ENCODE measurements at places on chromosomes 3 and 15.

- no peak for DNase-seq
Observed at GRCh38 chr3:31920310-31920709, 60.8 kb downstream of the OSBPL10 start.

DNA sequence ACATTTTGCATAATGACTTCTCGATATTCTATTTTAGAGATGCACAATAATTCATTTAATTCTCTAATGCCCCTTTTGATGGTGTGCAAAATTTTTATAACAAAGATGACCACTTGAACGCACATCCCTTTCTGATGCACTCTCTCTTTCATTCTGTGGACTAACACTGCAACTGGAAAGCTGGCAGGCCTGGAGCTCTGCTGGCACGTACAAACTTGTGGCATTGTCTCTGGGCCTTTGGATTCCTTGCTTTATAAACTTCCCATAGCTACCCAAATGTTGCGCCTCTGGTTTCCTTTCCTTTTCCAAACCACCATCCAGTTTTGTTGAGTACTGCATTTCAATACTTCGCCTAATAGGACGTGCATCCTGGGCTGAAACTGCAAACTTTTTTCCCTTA is 194.5 kb upstream of the CFAP20DC start:
- no peak for DNase-seq

GRCh38 chr3:61946570-61947324 is 385.4 kb downstream of the PTPRG start:
- DNase-seq, result no peak

DNA sequence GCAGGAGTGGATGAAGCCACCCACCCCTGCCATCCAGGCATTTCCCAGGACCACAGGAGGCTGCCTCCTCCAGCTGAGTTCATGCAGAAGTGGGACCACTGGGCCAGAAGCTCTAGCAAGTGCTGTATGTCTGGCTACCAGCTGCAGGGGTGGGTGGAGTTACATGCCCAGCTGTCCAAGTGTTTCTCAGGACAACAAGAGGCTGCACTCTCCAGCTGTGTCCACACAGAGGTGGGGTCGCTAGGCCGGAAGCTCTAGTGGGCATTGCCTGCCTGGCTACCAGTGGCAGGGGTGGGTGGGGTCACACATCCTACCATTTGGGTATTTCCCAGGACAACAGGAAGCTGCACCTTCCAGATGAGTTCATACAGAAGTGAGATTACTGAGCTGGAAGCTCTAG is 234.0 kb upstream of the PPP2R3A start:
- DNase-seq, result no peak

DNA sequence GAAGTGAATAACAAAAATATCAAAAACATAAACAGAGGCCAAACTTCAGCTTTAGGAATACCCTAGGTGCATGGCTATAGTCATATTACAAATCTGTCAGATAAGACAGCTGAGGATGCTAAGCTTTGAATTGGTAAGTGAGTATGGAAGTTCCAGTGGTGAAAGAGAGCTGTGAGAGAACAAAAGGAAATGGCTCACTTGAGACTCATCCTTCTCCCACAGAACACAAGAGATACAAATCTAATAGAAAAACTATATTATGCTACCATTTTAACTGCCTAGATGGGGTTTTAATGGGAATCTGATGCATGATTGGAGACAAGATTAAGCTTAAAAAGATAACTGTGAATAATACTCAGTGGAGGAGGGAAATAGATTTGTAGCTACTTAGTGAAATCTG is 21.5 kb upstream of the PEX5L start:
- no peak for DNase-seq

GRCh38 chr3:42697289-42698051 is 5.1 kb downstream of the HHATL start:
- no peak for DNase-seq

DNA sequence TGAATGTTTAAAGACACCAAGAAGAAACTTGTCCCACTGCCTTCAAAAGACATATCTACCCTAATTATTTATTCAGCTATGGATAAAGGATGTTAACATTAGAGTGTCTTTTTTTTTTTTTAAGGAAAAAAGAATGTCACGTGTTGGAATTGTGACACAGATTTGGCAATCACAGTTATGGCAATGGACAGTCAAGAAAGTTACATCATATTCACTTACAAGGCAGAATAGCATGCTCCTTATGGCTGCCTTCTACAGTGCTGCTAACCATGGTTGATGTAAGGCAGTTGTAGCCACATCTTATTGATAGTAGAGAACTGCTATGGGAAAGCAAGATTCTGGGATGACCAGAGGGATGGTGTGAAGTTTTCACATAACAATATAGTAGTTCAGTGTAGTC is 128.8 kb upstream of the ZBTB20 start:
- no peak for DNase-seq

- peak; percentile 88 for DNase-seq
Observed at GRCh38 chr15:40266828-40267304, 16.0 kb downstream of the ANKRD63 start.
